ENCODE measurements at places on chromosomes 6 and 20. TPM values are rescaled to one million over a fixed set of nuclear protein-coding genes. Genes with fewer than 3 reads are reported as not detected.

TCF21 gene
- polyA plus RNA-seq, result 3.1 TPM

FAM83C gene
- polyA plus RNA-seq, result not detected

RTEL1 gene
- polyA plus RNA-seq, result 22.4 TPM

SMPDL3A gene
- 76.9 TPM for polyA plus RNA-seq

SNAP25 gene
- 6.8 TPM for polyA plus RNA-seq

HLA-F gene
- 70.7 TPM for polyA plus RNA-seq

TNXB gene
- 7.2 TPM for polyA plus RNA-seq

VGLL2 gene
- polyA plus RNA-seq, result not detected

PNPLA1 gene
- polyA plus RNA-seq, result not detected

All from sigmoid colon (tissue), 7 donors.